ENCODE measurements at places on chromosomes 6 and 20.
A peak's percentile ranks its signal among the peaks of the same experiment; 100 is the strongest.

DNA sequence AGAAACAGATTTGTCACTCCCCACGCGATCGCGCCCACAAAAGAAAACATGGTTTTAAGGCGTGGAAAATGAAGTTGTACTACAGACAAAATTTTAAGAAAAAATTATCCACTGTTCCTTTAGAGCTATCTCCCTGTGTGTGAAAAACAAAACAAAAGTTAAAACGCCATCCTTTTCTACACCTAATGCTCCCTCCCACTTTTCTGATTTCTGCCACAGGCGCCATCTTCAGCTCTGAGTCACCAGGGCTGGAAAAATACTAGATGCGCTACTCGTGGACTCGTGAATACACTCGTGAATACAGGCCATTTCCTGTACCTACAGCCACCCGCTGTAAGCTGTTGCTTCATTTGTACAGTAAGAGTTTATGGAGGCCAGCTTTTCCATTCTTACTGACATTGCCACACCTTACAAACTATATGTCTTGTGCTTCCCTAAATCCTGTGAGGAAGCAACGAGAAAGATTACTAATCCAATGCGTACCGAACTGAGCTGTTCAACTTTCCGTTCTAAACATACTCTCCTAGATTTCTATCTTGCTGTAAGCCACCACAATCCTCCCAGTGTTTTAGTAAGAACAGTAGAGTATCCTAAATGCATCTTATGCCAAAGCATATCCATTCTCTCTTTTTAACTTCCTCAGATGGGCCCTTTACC is 773 bp upstream of the AHI1 start:
- DNase-seq: peak; percentile 63

GRCh38 chr20:50856475-50857041 is 61.7 kb downstream of the BCAS4 start:
- no peak for DNase-seq

- DNase-seq: no peak
Measured at GRCh38 chr20:48656661-48657211, 171.1 kb downstream of the PREX1 start.

DNA sequence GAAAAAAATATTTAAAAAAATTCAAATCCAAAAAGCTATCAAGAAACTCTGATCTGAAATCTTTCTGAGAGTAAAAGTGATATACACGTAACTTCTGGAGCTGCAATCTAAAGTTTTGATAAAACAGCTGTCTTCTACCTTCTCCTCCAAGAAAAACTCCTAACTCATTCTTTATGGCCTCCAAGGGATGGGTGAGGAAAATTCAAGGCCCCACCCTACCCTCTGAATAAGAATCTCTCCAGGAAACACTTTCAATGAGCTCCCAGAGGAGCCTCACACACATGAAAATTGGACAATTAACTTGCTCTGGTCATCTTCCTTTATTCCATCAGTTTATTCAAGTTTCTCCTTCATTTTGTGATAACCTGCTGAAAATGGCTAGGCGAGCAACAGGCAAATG is 93.4 kb downstream of the FNDC1 start:
- DNase-seq: no peak

GRCh38 chr6:35181308-35181932 is 32.3 kb upstream of the SCUBE3 start:
- no peak for DNase-seq

DNA sequence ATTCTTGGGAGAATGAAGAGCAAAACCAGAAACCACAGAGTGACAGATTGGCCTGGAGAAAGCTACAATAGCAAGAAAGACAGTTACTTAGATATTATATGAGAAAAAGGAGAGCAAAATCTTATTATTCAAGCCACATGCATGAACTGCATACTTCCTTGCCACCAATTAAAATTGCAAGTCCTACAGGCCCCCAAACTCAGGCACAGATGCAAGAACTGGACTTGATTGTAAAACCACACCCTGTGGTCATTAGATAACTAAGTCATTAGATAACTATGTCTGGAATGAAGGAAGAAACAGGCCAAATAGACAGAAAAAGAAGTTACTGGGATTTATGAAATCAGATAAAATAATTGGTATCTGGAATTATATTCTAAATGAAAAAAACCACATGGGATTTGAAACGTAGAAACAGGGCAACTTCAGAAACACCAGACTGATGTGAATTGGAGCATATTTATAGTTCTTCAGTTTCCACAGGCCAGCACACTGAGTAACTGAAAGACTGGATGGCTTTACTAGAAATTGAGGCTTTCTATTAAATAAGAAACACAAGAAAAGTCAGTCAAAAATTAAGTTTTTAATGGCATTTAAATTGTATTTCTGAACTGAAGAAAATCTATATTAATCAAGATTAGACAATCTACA is 49.4 kb upstream of the CARMIL1 start:
- no peak for DNase-seq
